Activated CD4-positive, alpha-beta T cell treated with anti-CD3 and anti-CD28 coated beads, Interleukin-2, amount 50 U/mL, for 4 hours (primary cell): ENCODE measurements at places on chromosomes 7 and 10.

DNA sequence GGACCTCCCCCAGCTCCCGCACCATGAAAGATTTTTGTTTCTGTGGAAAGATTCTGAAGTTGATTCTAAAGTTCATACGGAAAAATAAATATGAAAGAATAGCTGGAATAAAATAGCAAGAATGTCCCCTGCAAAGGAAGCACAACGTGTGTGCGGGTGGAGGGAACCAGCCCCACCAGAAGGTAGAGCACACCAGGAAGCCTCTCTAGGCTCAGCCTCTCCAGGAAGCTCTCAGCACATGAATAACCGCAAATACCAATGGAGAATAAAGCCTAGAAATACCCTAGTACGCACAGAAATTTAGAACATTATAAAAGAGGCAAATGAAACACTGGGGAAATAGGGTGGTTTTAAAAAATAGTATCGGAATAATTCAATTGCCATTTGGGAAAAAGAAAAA, 24.6 kb upstream of the FAM170B start:
- DNase-seq = no peak

GRCh38 chr7:80760292-80760691, 121.8 kb downstream of the CD36 start:
- DNase-seq = no peak

DNA sequence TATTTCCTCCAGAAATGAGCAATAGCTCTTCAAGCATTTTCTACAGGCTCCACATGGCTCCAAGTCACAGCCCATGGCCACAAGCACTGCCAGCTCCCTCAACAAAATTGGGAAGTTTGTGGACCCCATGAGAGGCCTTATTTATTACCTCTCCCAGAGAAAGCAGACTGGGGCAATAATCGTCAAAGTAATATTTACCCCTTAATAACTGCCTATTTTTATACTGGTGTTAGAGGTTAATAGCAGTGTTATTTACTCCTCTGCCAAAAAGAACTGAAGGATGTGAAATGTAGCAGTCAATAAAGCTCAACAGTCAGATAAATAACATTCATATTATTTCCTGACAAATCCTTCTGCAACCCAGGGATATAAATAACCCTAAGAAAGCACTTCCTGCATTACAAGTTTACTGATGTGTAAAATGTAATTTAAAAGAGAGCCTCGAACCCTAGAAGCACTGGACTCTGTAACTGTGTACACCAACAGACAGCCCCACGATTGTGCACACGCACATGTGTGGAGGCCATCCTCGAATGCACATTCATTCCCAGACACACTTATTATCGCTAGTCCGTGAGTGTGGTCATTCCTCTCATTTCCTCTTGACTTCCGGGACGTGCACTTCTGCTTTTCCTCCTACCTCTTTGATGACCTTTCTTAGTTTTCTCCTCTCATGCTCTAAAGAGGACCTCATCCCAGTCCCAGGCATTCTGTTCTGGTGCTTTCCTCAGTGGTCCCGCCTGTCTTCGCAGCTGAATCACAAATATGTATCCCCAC, 157.4 kb downstream of the EVX1 start:
- no peak for DNase-seq

DNA sequence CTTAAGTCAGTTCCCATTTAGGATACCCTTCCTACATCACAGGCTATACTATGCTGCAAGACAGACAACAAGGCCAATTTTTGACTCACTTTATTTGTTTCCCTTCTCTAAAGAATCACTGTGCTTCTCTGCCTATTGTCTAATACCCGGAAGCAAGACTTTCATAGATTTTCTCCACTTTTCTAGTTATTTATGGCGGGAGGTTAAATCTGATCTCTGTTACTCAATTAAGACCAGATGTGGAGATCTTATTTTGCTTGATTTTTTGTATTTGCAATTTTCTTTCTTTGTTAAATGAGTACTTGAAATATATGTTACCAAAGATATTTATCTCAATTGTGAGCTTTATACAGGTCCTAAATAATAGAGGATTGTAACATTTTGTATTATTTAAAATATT, 511.5 kb downstream of the ATRNL1 start:
- DNase-seq = no peak

- DNase-seq = no peak
Measured at GRCh38 chr7:139940866-139941265, 111.8 kb downstream of the TBXAS1 start.
